HS-27A (cell line): ENCODE measurements at places on chromosomes 12 and 14.

DNA sequence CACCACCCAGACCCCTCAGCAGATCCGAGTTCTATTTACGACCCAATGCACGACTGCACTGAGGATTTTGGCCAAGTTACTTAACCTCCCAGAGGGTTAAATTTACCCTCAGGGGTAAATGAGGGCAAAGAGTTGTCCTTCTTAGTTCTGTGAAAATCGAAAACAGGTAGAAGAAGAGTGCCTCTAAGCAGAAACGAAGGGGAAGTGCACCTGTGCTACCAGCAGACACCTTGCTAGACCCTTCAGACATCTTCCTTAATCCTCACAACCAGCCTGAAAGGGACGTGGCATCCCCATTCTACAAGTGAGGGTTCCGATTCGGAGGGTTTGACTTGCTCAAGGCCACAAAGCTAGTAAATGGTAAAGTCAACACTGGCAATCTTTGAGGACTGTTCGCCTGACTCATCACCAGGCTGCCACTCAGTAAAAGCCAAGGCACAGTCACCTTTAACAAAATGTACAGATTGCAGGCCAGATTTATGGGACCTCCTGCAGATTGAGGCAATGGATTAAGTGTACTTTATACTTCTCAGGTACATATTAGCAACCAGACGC, 1.6 kb downstream of the GSG1 start:
- no peak for DNase-seq

DNA sequence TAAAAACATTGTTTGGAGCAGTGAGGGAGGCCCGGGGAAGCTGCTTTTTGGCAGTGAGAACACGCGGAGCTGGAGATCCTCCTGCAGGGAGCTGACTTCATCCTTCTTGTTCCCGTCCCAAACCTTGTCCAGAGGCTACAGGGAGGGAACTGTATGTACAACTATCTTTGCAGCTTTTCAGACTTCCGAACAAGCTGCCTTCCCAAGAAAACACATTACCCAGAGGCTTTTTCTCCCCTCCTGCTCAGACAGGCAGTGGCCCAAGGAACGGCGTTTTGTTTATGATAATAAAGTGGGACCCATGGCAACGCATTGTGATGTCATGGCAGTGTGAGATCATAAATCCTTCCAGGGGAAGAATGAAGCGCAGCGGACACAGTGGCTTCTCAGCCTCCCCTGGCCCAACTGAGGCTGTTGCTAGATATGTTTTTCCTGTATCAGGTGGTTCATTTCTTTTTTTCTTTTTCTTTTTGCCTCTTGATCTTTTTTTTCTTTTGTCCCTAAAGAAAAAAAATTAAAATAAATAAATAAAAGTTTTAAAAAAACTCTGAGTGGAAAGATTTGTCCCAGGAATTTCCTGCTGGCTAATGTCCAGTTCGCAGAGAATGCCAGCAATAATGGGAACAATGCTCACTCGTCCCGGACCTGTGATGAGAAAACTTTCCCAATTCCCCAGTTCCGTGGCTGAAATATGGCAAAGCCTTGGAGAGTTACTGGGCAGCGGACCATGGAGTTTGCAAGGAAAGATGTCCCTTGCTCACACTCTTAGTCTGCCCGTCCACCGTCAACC, 103.4 kb upstream of the MAP1LC3B2 start:
- peak; percentile 53 for DNase-seq

GRCh38 chr14:55133416-55133815, 4.4 kb downstream of the LGALS3 start:
- no peak for DNase-seq

GRCh38 chr12:95949477-95950206, 6.5 kb downstream of the AMDHD1 start:
- DNase-seq = no peak

GRCh38 chr14:23319746-23320583, 1.3 kb upstream of the PABPN1 start:
- no peak for DNase-seq

GRCh38 chr12:75477137-75477536, 3.4 kb upstream of the GLIPR1 start:
- DNase-seq = no peak

GRCh38 chr12:52207895-52208294, 16.1 kb upstream of the KRT80 start:
- DNase-seq = no peak

DNA sequence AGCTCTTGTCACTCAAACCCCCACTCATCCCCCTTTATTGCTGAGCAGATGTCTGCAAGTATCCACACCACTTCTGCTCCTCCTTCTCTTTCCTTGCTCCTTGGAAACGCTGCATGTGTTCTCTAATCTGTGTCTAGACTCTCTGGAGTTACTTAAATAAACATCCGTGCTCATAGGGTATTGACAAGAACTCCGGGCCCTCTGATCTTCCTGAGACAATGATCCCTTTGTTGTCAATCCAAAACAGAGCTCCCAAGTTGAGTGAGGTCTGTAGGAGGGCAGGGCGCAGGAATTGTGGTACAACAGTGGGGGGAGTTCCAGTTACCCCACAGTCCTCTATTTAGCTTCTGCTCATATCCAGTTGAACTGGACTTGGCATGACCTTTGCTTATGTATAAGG, 489.0 kb downstream of the SNAPC1 start:
- no peak for DNase-seq

DNA sequence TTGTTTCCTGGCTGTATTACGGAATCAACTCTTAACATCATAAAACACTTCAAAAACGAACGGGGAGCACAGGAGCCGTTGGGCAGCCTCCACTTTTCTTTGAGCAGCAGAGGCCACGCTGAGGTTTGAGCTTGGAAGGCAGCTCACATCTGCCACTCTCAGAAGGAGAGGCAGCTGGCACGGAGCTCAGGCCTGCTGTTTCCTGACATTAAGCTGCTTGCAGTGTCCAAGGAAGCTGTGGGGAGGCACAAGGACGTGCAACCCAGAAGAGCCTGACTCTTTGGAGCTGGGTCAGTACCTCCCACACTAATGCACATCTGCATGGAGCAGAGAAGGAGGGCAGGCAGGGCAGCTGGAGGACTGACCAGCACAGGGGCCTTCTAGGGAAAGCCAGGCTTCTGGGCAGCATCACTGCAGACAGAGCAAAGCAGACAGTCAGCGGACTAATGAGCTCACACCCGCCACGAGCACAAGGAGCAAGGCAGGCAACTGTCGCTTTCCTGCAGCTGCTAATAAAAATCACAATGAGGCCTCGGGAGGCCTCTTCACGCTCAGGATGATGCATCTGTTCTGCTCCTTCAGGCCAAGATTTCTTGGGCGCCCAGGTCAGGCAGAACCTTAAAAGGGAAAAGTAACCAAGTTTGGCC, 211.1 kb downstream of the GLT1D1 start:
- no peak for DNase-seq

DNA sequence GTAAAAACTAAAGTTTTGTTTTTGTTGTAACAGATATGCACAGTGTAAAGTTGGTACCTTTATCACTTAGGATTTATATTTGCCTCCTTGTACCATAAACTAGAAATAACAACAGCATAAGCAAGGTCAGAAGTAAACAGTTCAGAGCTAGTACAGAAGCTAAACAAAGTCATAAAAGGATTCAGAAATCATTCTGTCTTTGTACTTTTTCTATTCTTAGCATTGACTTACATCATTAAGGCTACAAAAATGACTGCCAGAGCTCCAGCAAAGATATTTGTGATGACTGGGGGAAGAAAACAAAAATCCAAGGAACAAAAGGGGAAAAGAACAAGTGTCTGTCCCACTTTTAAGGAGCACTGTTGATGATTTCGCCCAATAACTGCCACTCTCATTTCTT, 347.2 kb downstream of the CCDC91 start:
- DNase-seq = no peak

- peak; percentile 50 for DNase-seq
Observed at GRCh38 chr12:92297932-92298696, 152.5 kb upstream of the BTG1 start.

- DNase-seq = no peak
Observed at GRCh38 chr12:77510985-77511384, 319.7 kb upstream of the NAV3 start.

DNA sequence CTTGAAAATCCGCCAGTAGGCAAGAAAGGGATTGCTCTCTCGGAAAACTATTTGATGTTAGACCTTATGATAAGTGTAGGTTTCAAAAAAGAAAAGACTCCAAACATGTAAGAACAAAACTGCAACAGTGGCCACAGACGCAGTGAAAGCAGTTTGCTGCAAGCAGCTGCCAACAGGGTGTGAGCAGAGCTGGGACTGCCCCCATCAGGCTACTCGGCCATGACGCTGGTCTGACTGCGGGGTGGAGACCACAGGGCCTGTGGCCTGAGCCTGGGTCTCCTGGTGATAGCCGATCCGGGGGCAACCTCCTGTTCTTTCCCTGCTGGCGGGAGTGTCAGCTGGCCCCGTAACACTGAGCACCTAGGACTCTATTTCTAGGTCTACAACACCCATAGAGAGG, 63.2 kb downstream of the AMN start:
- DNase-seq = no peak

DNA sequence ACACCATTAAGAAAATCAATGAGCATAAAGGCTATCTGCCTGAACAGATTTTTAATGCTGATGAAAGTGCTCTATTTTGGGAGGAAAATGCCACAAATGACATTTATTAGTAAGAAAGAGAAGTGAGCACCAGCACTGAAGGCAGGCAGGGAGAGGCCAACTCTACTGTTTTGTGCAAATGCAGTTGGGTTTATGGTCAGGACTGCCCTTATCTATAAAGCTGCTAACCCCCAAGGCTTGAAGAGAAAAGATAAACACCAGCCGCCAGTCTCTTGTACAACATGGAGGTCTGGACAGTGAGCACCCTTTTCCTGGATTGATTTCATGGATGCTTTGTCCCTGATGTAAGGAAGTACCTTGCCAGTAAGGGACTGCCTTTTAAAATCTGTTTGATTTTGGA, 246.8 kb upstream of the SFSWAP start:
- no peak for DNase-seq
